ENCODE measurements at places on chromosomes 4 and X.

DNA sequence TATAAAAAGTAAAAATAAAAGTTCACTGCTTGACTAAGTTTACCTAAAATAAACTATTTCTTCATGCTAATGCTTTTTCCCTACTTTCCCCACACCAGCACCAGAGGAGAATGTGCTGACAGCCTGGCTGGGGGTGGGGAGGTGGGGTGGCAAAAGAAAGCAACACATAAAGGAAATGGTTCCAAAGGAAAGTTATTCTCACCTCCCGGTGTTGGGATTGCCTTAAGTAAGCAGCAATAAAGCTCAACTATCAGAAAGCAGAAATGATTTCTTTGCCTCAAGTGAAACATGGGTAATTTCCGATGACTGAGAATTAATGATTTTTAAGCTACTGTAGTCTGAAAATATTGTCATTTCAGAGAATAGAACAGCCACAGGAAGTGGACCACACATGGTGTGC lies 84.5 kb upstream of the DKK2 start:
- DNase-seq, result no peak

GRCh38 chr4:174418640-174419212 lies 103.6 kb downstream of the HPGD start:
- DNase-seq, result no peak

DNA sequence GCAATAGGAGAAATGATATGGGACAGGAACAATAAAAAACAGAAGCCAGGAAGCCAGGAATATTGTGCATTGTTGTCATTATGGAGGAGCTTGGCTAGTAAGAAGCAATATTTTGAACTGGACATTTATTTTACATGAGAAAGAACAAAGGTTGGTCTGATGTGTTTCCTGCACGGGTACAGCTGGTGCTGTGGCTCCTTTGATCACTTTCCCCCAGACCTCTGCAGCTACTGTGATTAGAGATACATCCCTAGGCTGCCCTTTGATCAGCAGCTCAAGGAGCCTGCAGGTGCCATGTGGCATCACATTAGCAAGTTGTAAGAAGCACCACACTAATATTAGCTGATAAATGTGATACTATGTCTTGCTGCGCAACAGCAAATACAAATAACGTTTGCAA lies 2.5 kb downstream of the PDGFC start:
- no peak for DNase-seq

GRCh38 chr4:161343569-161343950 lies 820.2 kb downstream of the FSTL5 start:
- DNase-seq, result no peak

DNA sequence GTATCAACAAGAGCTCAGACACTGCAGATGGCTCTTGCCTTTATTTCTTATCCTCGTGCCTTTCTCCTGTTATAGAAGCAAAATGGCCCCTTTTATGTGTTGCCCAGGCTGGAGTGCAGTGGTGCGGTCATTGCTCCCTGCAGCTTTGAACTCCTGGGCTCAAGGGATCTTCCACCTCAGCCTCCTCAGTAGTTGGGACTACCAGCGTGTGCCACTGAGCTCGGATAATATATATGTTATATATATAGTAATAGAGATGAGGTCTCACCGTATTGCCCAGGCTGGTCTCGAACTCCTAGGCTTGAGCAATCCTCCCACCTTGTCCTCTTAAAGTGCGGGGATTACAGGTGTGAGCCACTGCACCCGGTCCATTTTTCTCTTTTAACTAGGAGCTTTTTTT lies 79.7 kb downstream of the TMEM131L start:
- DNase-seq, result no peak

Data from A549 (cell line).